Dermis microvascular lymphatic vessel endothelial cell (primary cell): ENCODE measurements at places on chromosomes 5 and 9.

DNA sequence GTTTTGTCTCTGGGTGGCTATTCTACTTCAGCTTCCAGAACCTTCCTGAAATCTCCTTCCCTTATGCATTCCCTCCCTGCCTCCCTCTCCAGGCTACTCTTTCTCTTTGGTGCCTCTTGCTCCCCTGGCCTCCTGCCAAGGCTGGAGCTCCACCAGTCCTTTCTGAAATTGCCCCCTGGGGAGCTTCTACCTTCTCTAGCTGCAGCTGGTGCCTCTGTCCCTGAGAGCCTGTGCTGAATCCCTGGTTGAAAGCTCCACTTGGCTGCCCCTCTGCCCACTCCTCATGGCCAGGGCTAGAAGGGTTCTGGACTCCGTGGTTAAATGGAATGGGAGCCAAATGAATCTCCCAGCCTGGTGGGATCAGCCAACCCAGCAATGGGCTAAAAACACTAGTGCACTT, 80.1 kb downstream of the COL15A1 start:
- DNase-seq, result no peak

- no peak for DNase-seq
These were observed 580.2 kb downstream of the EBF1 start for GRCh38 chr5:158519433-158520021.

DNA sequence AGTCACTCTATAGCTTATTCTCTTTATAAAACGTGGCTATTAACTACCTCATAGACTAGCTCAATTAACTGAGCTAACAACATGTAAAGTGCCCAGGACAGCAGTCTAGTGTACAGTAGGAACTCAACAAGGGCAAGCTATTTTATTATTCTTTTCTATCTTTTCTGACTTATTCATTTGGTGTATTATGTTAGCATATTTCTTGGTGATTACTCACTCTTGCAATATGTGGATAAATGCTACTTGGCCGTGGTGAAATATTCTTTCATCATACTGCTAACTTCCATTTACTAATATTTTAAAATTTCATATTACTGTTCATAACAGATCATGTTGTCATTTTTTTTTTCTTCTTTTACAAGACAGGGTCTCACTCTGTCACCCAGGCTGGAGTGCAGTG, 4.9 kb downstream of the SLC25A51 start:
- no peak for DNase-seq

DNA sequence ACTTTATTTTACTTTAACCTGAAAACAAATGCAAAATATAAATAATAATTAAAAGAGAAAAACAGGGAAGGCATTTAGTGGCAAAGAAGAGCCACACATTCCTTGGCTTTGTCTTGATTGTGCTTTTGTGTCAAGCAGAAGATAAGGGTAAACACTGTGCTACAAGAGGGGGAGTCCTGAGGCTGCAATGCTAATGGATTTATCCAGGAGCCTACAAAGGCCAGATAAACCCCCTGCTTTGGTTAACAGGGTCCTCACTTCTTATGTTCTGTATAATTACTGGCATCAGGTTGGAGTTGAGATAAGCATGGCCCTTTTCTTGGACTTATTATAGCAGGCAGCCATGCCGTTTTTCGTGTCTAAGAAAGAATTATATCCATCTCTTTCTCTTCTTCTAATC, 302.8 kb downstream of the EFNA5 start:
- no peak for DNase-seq

GRCh38 chr5:139675213-139675612, 27.1 kb downstream of the CXXC5 start:
- no peak for DNase-seq

- no peak for DNase-seq
These were observed 42.2 kb upstream of the C5orf58 start for GRCh38 chr5:170190436-170191134.

DNA sequence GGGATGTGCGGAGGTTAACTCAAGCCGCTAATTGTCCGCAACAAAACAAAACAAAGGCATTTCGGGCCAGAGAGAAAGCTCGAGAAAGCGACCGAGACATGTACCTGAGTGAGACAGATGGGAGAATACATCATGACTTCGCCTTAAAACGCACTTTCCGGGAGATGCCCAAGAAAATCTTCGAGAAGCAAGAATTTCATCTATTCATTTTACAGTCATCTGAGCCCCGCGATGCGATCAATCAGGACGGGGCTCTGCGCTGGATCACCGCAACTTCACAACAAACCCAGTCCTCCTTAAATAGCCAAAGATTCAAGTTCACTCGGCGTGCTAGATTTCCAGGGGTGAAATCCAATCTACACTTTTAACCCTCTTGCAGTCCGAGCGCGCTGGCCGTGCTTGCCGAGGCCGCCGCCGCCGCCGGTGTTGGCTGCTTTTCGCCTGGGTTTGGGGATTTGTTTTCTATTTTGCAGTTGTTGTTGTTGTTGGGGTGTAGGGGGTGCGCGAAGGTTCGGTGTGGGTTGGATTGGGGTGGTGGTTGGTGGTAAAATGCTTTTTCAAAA, 482 bp downstream of the NFIB start:
- peak; percentile 47 for DNase-seq

DNA sequence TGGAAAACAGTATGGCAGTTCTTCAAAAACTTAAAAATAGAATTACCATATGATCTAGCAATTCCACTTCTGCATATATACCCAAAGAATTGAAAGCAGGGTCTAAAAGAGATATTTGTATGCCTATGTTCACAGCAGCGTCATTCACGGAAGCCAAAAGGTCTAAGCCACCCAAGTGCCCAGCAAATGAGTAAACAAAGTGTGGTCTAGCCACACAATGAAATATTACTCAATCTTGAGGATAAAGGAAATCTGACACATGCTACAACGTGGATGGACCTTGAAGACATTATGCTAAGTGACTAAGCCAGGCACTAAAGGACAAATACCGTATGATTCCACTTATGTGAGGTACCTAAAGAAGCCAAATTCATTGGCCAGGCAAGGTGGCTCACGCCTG, 11.1 kb upstream of the MED27 start:
- DNase-seq, result no peak

DNA sequence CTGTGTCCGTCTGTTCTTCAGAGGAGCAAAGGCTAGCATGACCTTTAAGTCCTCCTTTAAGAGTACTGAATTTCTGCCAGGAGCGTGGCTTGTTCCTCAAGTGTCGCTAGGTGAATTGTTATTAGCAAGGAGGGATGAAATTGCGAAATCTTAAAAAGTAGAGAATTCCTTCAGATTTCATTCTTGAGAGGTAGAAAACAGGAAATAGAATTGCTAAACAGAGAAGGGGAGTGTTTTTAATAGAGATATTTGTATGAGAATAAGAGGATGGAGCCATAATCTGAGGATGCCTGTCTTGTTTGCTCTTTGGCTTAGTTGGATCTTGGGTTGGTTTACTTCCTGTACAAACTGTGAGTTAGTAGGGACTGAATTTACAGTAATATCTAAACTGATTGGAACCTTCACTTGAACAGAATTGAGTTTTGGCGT, 39.2 kb downstream of the EXOSC2 start:
- no peak for DNase-seq
